ENCODE measurements at places on chromosomes 2 and 18.

- DNase-seq: no peak
These were observed 345.5 kb upstream of the DSEL start for GRCh38 chr18:67862069-67862468.

- DNase-seq: no peak
These were observed 65.9 kb downstream of the NBEAL1 start for GRCh38 chr2:203080447-203081045.

DNA sequence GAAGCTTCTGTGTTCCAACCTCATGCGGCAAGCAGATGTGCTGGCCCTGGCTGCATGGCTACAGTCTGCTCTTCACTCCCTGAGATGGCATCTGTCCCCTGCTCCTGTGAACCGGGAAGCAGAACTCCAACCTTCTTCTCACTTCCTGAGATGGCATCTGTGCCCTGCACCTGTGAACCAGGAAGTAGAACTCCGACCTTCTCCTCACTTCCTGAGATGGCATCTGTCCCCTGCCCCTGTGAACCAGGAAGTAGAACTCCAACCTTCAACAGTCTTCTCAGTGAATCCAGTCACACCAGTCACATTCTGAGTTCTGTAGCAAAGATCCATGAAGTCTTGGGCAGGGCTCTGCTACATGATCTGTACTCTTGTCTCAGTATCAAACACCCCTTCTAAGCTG lies 887.2 kb upstream of the KLHL29 start:
- DNase-seq: no peak

DNA sequence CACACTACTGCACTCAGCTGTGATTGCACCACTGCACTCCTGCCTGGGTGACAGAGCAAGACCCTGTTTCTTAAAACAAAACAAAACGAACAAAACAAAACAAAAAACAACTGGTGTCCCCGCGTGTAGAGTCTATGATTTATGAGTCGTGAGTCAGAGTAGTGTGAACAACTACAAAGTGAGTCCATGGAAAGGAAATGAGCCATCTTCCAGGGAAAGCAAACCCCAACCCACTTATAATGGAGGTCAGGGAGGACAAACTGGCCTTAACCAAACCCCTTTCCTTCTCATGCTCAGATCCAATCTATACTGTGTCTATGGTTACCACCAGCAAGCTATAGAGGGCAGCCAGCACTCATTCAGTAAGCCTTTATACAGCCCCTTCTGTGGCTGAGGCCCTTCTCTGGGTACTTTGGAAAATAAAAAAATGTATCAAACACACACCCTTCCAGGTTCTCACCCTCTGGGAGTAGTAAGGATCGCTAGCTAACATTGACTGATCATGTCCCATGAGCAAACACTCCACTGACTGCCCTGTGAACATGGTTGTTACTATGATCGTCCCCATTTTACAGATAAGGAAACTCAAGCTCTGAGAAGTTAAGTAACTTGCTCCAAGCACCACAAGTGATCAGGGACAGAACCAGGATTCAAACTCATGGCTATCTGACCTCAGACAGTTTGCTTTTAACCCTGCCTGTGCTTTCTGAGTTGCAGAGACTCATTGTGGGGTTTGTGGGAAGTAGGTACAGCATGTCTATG lies 24.7 kb upstream of the COLEC12 start:
- DNase-seq: no peak

- DNase-seq: no peak
These were observed 144.8 kb upstream of the NDUFV2 start for GRCh38 chr18:8957731-8958130.

- DNase-seq: no peak
These were observed 78.6 kb downstream of the ANKRD44 start for GRCh38 chr2:197232010-197232409.

DNA sequence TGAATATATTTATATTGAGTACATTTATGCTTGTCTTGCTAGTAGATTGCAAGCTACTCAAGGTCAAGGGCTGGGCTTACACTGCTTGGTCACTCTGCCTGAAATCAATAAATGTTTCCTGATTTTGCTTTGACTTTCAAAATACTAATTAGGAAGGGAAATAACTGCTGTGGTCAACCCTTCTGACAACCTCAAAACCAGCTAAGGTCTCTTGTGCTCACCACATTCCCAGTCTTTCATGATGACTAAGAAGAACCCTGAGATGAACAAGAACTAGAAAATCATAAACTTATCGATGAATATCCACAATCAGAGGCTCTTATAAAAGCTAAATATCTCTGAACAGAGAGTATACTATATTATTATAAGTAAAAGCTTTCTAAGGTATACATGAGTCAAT lies 33.3 kb downstream of the ABCB11 start:
- no peak for DNase-seq

- DNase-seq: no peak
These were observed 99.1 kb downstream of the ALPK2 start for GRCh38 chr18:58529714-58530354.

- DNase-seq: no peak
These were observed 37.2 kb upstream of the POLE4 start for GRCh38 chr2:74921236-74921736.

GRCh38 chr2:9236045-9236344 lies 29.4 kb downstream of the ASAP2 start:
- DNase-seq: peak; percentile 28

GRCh38 chr2:24721470-24721869 lies 71.7 kb downstream of the PTRHD1 start:
- DNase-seq: peak; percentile 84

DNA sequence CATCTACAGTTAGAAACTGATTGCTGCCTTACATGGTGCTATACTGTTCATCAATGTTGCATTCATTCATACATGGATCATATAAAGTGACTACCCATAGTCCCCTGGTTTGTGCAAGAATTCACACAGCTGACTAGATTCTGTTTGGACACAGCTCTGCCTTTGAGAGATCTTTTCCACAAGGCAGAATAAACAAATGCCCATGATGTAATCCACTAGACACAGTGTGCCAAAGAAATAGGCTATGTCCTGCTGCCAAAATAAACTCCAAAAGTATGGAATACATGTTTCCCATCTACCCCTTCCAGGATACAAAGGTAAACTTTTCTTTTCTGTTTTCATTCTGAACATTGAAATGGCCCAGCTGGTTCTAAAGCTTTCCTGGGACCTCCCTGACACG lies 269.4 kb upstream of the CHAC2 start:
- no peak for DNase-seq

GRCh38 chr2:68466361-68466777 lies 725 bp downstream of the FBXO48 start:
- no peak for DNase-seq

DNA sequence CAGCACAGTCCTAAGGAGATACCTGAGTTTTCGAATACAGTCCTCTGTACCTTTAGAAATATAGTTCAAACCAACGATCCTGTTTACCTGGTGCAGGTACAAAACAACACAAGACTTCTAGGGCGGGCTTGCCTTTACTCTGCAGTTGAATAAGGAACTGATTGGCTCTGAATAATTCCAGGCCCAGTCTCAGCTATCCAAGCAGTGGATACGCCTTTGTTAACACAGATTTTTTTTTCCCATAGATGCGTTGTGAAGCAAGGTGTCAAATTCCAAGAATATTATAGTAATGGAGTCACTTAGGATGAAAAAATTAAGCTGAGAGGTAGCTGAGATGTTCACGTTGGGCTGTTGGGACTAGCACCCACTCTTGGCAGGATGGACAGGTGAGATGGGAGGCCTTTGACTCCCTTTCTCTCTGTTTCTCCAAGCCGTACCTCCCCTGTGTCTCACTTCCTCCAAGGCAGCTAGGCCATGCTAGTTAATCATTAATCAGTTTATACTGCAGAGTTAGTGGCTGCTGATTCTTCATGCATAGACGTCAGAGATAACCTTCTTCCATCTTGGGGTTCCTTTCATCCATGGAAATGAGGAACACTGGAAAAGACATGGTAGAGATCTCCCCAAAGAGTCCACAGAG lies 380.8 kb upstream of the ACVR2A start:
- DNase-seq: no peak

- DNase-seq: no peak
These were observed 317.0 kb upstream of the MMADHC start for GRCh38 chr2:149904352-149905175.

- no peak for DNase-seq
These were observed 315.8 kb upstream of the EPAS1 start for GRCh38 chr2:45981384-45981930.

- DNase-seq: no peak
These were observed 182.2 kb upstream of the ATP5MC3 start for GRCh38 chr2:175363699-175364098.

- no peak for DNase-seq
These were observed 77.5 kb upstream of the PROKR1 start for GRCh38 chr2:68565858-68566257.

DNA sequence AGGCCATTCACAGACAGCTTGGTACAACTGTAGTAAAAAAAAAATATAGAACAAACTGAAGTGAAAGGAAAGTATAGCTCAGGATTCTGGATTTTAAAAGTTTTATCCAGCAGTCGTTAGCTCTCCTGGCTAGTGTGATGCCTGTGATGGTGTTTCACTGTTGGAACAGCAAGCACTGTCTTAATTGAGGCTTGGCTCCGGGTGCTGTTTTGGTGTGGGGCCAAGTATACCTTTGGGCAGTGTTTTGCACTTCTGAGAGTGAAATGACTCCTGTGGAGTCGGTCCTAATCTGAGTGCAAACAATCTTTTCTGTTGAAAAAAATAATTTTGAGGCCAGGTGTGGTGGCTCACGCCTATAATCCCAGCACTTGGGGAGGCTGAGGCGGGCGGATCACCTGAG lies 28.7 kb upstream of the RAB1A start:
- DNase-seq: no peak

- DNase-seq: no peak
These were observed 72.2 kb downstream of the DSC3 start for GRCh38 chr18:30970196-30970816.

GRCh38 chr2:26429779-26430578 lies 28.3 kb downstream of the DRC1 start:
- DNase-seq: no peak

DNA sequence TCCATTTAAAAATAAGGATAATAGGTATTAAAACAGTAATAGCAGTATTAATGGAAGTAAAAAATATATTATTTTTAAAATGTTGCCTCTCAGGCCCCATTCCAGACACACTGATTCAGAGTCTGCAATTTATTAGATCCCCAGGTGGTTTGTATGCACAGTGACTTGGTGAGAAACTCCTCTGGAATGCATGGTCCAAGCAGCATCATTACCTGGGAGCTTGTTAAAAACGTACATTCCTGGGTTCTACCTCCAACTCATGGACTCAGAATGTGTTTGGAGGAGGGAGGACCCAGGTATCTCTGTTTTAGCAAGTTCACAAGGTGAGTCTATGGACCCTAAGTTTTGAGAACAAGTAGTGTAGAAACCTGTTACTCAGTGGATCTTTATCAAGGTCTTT lies 95.6 kb downstream of the ITGA4 start:
- DNase-seq: no peak

DNA sequence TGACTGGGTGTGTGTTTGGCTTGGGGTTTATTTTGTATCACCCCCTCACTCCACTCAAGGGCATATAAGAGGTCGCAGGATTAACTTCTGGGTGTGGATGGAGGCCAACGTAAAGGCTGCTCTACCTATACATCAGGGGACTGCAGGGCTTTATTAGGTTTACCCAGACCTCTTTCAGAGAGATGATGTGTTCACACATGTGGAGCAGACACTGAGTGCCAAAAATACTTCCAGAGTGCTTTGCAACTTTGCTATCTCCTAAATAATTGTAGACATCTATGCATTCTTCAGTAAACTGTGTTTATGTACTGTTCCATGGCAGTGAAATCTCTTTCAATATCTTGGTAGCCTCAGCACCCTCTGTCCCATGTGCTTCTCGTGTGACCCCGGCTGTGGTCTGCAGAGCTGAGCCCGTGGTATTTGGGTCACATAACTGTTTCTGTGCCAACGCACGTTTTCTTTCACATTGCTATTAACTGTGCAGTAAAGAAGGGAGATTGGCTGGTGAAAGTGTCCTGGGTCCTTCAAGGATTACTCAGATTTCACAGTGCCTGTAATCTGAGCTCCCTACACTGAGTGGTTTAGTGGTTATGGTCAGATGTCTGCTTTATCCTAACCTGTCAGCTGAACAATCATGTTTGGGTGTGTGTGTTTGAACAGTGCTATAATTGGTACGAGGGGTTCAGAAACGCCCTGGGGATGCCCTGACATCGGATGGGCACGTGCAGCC lies 208.1 kb downstream of the VAPA start:
- DNase-seq: no peak

DNA sequence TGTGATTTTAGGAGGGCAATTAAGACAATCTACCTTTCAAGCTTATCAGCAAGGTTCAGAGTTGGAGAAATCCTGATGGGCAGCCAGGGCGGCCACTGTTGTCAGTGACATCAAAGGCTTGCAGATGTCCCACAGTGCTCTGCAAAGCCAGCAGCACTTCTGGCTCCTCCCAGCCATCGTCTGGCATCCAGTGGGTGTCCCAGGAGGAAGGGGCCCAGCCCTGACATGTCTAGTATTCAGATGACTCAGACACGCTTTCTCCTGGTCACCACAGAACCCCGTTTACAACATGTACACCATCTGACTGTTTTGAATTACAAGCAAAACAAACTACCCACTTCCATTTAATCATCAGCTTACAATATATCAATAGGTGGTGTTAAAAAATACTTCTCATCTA lies 61.4 kb downstream of the CYRIA start:
- no peak for DNase-seq

- DNase-seq: no peak
These were observed 125.3 kb downstream of the ANTXR1 start for GRCh38 chr2:69138247-69138772.

DNA sequence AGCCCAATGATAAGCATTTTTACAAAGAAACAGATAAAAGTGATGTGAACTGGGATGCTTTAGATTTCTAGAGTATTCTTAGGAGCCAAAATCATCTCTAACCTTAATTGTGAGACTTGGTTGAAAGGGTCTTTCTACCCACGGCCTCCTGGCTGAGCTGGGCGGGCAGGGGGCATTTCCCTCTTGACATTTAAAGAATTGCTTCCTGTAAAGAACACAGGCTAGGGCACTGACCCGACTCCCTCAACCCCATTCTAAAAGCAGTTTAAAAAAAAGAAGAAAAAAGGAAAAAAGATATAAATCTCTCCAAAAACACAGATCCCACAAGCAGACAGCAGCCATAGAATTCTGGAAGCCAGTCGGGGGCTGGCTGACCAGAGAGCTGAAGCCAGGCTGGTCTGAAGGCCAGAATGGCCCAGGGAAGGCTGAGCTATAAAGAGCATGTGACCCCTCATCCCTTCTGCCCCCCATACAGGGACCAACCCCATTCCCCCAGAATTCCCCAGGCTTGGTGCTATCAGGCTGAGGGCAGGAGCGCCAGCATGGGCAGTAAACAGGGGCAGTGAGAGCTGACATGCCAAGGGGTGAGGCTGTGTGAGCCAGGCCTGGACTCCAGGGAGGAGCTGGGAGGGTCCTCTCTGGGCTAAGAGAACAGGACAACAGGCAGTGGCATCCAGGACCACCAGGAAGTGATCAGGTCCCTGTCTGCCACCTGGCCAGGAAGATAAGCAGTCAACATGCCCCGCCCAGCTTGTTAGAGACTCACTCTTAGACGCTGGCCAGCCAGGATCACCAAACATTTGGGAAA lies 188.5 kb downstream of the HDAC4 start:
- peak; percentile 77 for DNase-seq

GRCh38 chr2:208183526-208183925 lies 6.3 kb downstream of the C2orf80 start:
- DNase-seq: no peak

GRCh38 chr2:223090540-223091235 lies 38.7 kb downstream of the KCNE4 start:
- DNase-seq: no peak

All from posterior vena cava (tissue), 2 donors.